Fibroblast of skin of left quadriceps (primary cell): ENCODE measurements at places on chromosomes 3 and 15.

DNA sequence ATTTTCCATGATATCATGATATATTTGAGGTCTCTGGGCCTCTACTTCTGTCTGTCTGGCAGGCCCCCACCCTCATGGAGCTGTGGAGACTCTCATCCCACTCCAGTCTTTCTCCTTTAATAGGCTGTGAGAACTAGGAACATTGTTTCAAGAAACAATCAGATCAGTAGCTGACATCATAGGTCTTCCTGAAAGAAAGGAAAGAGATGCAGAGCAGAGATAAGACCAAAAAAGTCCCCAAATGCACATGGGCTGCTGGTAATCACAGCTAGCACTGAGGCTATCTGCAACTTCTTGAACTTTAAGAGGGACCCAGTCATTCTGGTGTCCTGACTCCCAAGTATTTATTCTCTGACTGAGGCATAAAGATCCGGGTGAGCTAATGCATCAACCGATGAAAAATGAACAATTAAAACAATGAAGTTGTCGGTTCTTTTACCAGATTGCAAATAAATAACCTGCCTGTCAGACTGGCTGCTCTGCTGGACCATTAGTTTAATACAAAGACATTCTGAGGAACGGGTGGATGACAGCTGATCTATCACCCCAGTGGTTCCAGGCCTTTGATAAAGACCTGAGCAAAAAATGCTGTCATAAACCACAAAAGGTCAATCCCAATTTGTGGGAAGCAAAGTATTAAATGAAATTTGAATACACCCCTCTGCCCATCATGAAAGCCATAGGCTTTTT, 780.8 kb upstream of the GOLIM4 start:
- DNase-seq = no peak

- no peak for DNase-seq
Measured at GRCh38 chr3:13939206-13939605, 59.3 kb upstream of the WNT7A start.

DNA sequence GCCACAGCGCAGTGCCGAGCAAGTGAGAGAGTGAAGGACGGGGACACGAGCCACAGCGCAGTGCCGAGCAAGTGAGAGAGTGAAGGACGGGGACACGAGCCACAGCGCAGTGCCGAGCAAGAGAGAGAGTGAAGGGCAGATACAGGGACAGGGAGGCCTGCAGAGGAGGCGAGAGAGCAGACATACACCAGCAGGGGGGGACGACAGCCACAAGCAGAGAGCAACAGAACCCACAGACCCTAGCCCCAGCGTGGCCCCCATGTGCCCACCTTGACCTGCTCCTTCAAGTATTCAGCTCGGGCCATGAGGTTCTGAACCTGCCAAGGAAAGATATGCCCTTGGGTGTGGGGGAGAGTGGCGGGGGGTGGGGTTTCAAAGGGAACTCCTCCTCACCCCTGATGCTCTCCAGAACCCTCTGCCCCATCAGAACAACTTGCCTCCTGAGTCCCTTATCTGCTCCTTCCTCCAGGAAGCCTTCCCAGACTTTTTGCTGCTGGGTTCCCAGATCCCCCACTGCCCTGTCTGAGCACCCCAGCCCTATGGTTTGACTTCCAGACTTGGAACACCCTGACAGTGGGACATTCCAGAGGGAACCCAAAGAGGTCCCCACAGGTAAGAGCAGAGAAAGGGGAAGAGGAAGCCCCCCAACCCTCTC, 5.3 kb downstream of the ULK3 start:
- no peak for DNase-seq

GRCh38 chr15:67148196-67148701, 82.8 kb downstream of the SMAD3 start:
- no peak for DNase-seq

GRCh38 chr15:69400850-69401249, 13.3 kb upstream of the KIF23 start:
- no peak for DNase-seq

DNA sequence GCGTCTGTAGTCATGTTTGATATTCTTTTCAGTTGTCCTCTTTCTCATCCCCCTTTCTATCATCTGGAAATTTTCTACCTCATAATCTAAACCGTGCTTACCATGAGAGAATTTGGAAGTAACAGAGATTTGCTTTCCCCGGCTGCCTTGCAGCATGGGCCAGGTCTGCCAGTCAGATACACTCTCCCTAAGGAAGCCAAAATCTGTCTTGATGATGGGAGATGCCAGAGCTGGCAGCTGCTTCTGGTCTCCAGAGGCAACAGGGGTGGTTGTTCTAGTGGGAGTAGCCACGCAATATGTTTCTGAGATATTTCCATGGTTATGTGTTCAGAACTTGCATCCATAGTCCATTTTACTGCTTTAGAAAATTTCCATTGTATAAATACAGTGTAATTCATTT, 218.9 kb upstream of the RORA start:
- no peak for DNase-seq

DNA sequence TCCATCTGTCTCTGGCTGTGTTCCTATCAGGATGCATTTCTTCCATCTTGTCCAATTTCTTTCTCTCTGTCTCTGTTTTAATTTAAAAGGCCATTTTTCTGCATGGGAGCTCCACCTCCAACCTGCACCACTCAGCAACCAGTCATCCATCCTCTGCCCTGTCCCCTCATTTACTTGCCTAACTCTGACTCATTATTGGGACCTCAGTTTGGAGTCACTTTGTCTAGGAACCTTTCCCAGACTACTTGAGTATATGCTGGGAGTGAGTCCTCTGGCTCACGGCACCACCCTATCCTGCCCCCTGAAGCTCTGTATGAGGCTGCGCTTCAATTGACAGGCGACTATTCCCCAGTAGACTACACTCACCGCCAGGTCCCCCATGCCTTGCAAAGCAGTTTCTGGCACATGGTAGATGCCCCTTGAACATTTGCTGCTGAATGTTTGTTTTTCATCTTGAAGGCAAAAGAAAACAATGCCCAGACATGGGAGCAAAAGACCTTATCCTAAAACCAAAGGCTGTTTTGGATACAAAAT, 513.3 kb upstream of the CFAP20DC start:
- no peak for DNase-seq

GRCh38 chr15:88838667-88839066, 35.4 kb downstream of the ACAN start:
- DNase-seq = no peak

DNA sequence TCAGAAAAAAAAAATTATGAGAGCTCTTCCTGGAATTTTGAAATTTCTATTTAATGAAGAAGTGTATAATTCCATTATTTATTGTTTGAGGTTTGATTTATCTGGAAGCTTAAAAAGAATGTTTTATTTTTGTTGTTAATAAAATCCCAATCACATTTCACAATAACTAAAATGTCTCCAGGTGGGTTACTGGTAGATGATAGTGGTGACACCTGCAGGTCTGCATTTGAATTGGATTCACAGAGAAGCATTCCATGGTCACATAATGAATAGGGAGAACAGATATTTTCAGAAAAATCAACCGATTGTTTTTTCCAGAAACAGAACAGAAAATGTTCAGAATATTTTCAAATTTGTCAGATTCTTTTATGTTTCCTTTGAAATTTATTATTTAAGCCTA, 48.3 kb downstream of the ASB7 start:
- no peak for DNase-seq

- no peak for DNase-seq
Measured at GRCh38 chr15:58063614-58064013, 1.9 kb downstream of the ALDH1A2 start.

DNA sequence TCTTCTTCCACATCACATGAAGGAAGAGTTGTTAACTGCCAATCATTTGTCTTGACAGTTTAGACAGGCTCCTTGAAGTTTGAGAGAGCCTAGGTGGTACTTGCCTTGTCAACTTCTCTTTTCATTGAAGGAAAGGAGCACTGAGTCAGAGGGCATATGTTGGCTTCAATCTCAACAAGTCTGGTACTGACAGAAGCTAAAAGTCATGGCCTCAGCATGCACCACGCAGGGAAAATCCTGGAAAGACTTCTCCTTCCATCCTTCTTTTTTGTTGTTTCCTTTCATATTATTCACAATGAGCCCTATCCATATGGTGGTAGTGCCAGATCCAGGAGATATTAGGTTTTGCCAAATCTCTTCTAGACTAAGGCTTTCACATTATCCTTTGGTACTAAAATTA, 1272.5 kb downstream of the ROBO1 start:
- DNase-seq = no peak

GRCh38 chr3:134320749-134321148, 53.5 kb downstream of the AMOTL2 start:
- DNase-seq = no peak

- DNase-seq = no peak
Measured at GRCh38 chr15:26941489-26941888, 29.5 kb upstream of the GABRG3 start.

GRCh38 chr3:15289661-15290060, 42.7 kb downstream of the SH3BP5 start:
- no peak for DNase-seq

GRCh38 chr15:69757186-69757585, 304.6 kb downstream of the RPLP1 start:
- no peak for DNase-seq

GRCh38 chr15:80154336-80154735, 1.5 kb downstream of the FAH start:
- no peak for DNase-seq

DNA sequence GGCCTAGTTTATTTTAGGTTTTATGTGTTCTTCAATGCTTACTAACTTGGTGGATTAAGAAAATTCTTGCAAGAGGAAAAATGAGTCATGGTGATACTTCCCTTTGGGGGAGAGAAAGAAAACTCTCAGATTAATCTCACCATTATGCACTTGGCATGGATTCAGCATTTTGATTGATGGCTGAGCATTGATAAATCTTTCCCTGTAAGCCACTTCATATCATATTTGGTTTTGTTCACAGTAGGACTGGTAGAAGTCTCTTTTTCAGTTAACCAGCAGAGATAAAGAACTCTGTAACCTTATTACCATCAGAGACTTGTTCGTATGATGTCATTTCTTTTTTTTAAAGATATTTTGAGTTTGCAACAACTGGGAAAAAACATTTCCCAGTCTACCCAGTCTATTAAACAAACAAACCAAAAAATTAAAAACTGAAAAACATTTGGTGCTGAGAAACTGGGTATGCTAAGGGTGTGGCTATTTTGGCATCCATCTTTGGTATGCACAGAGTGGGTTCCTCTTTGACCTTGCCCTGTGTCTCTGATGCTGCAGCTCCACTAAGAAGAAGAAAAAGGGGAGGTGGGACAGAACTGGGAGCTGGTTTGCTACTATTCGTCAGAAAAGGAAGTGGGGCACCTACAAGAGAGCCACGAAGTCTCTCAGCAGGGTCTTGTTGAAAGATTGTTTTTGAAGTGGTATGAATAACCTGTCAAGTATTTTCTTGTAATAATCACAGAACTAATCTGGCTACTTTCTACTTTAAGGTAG, 17.2 kb downstream of the TMOD3 start:
- DNase-seq = peak; percentile 44

DNA sequence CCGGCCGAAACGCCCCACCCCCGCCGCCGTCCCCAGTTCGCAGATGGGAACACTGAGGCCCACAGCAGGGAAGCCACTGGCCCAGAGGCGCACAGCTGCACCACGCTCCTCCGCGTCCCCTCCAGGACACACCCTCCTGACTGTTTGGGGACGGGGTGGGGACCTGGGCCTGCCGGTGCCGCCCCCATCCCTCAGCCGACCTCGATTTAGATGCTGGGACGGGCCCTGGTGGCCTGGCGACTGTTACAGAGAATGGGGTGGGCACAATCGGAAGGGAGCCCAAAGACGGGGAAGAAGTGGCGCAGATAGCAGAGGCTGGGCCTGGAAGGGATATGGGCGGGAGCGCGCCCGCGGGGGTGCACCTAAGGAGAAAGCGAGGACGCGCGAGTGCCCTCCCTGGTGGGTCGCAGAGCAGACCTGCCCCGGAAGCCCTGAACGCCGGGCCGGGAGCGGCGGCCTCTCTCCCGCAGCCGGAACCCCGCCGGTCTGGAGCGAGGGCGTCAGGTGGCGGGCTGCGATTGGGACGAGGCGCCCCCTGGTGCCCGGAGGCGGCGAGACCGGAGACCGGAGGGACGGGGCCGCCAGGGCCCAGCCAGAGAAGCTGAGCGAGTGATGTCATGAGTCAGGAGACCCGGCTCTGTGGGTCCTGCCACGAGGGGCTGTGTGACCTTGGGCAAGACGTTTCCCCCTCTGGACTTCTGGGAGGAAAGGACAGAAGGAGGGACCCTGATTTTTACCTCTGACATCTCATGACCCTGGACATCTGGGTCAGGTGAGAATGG, 78.4 kb downstream of the IQSEC1 start:
- peak; percentile 30 for DNase-seq

DNA sequence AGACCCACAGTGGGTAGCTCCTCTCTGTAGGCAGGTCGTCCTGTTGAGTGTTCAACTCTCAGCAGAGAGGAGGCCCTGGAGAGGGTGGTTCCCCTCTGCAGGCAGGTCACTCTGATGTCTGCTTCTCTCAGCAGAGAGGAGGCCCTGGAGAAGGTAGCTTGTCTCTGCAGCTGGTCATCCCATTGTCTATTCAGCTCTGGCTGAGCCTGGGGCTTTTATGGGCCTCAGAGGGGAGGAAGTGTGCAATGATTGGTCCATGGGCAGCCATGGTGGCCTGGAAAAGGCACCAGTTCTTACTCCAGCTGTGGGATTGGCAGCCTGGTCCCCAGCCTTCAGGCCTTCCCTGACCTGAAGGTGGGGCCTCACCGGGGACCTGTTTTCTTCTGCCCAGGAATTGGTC, 52.9 kb downstream of the PPCDC start:
- no peak for DNase-seq

GRCh38 chr3:88810455-88810854, 297.0 kb upstream of the EPHA3 start:
- DNase-seq = no peak

- DNase-seq = no peak
Measured at GRCh38 chr3:48697952-48698351, 12.2 kb upstream of the NCKIPSD start.

GRCh38 chr3:39141171-39141995, 12.0 kb downstream of the CSRNP1 start:
- no peak for DNase-seq

DNA sequence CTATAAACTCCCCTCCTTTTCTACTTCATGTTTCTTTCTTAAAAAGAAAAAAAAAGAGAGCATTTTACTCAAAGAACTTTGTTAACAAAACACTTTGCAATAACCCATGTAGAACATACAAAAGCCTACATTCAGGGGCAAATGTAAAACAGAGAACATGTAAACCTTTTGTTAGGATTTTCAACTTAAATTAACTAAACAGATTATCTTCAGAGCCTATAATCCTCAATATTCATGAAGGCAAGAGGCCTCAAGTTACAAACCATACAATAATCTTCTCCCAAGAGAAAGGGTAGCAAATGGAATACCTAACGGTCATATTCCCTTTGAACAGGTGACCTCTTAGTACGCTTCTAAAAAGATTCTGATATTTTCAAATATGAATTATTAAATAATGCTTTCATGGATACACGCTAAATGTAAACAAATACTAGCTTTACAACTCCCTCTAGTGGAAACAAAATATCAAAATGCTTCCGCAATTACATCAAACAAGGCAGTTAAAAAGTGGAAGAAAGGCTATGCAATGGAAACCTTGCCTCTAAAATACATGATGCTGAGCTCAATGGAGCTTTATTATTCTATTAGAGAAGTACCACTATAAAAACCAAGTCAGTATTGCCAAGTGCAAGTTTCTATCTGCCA, 9.9 kb downstream of the CEP152 start:
- DNase-seq = no peak

- DNase-seq = no peak
Measured at GRCh38 chr3:69378112-69378802, 7.6 kb downstream of the FRMD4B start.
